HCT116 (cell line): ENCODE measurements at places on chromosomes 3 and 15.

DNA sequence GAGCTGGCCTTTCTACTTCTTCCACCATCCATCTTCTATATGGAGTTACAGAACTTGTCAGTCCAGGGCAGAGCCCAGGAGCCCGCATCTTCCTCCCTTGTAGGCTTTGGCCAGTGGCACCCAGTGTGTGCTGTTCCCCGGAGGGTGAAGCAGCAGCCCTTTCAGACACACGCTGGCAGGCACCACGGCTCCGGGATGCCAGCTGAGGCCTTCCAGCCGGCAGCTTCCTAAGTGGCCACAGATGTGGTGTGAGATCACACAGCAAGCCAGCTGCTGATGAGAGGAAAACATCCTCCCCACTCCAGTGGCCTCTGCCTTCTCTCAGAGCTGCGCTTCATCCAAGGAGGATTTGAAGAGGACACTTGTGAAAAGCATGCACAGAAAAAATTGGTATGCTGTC, 24.1 kb downstream of the CRABP1 start:
- DNase-seq: no peak

GRCh38 chr3:51970606-51971300, 3.1 kb downstream of the ABHD14B start:
- no peak for DNase-seq

DNA sequence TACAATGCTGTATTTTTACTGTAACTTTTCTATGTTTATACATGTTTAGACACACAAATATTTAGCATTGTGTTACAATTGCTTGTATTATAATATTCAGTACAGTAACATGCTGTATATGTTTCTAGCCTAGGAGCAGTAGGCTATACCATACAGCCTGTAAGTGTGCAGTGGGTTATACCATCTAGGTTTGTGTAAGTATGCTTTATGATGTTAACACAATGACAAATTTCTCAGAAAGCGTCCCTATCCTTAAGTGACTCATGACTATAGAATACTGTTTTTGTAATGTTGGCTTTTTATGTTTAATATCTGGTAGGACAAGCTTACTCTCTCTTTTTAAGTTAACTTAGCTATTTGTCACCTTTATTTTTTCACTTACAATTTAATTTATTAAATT, 127.5 kb upstream of the THRB start:
- DNase-seq: no peak

- no peak for DNase-seq
Observed at GRCh38 chr3:54307566-54308180, 185.3 kb downstream of the CACNA2D3 start.

- no peak for DNase-seq
Observed at GRCh38 chr3:123236902-123237301, 35.2 kb downstream of the SEC22A start.

- no peak for DNase-seq
Observed at GRCh38 chr3:141575879-141576743, 89.3 kb downstream of the RASA2 start.

- no peak for DNase-seq
Observed at GRCh38 chr3:189572249-189572648, 58.9 kb upstream of the TP63 start.

DNA sequence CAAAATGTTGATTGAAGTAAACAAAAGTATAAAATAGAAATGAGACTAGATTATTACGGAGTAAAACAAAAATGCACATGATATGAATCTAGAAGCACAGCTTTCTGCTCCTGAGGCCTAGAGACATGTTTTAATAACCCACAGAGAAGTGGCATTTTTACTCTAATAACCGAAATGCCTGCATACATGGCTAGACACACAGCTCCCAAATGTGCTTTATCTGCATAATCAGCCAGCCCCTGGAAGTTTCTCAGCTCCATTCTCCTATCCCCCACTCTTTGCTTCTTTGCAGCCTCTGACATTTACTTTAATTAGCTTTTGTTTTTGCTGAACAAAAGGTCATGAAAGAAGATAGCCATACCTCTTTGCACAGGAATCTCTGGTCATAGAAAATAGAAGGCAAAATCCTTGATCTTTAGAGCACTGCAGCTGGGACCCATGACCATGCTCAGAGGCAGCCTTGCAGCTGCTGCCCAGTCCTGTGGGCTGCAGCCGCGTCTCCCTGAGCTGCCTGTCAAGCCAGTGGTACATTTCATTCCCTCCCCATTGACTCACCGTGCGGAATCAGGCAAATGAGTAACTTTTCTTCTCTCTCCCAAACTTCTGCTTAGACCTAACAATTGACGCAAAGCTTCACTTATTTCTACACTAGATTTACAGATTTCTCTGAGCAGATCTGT, at the start of gene VEPH1:
Gene VEPH1 (minus strand): TSS at position 501 of the 680 bp plus-strand sequence. CDS start 8,067 bp downstream, outside the sequence.
- no peak for DNase-seq

DNA sequence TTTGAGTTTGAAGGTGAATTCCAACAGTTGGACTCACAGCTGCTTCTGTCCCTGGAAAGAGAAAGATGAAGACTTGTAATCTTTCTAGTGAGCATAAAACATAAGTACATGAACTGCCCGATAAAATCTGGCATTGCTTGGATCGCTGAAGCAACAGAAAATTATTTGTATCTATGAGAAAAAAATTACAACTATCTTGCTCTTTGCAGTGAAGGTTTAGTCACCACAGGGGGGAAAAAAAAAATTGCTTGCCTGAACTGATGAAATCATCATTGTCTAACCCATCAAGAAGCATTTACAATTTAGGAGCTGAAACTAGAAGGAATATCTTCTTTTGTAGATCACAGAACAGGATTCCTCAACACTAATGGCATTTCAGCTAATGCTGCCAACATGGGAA, 20.0 kb downstream of the TMEM207 start:
- DNase-seq: no peak

DNA sequence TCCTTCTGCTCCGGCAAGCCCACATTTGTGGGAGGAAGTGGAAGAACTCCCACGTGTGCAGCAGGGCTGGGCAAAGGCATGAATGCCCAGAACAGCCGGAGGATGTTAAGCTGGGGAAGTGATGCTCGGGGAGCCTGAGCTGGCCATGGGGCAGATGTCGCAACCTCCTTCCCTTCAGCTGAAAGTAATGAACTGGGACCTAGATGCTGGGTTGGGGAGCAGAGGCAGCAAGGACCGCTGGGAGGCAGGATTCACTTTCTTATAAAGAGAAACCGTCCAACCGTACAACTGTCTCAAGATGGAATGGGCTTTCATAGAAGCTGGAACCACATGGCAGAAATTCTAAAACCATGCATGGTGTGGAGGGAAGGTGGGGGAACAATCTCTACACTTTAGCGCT, 290.9 kb downstream of the OCA2 start:
- no peak for DNase-seq

GRCh38 chr3:197541756-197542539, 13.8 kb downstream of the BDH1 start:
- DNase-seq: no peak

- DNase-seq: no peak
Observed at GRCh38 chr3:149551500-149551899, 77.0 kb downstream of the TM4SF4 start.
